ENCODE measurements at places on chromosomes 7 and 10.

GRCh38 chr7:29040579-29040925 is 82.4 kb upstream of the TRIL start:
- no peaks in the 10 kb centered on the region for H3K36me3 ChIP-seq
- no peaks in the 10 kb centered on the region for H3K4me1 ChIP-seq
- DNase-seq: peak; percentile 51
- H3K4me3 ChIP-seq: no peak overlapping the region
- H3K27me3 ChIP-seq: no peaks in the 10 kb centered on the region
- no peak overlapping the region for H3K27ac ChIP-seq

- H3K4me1 ChIP-seq: no peaks in the 10 kb centered on the region
- H3K36me3 ChIP-seq: no peaks in the 10 kb centered on the region
- H3K4me3 ChIP-seq: no peak overlapping the region
- no peaks in the 10 kb centered on the region for H3K27me3 ChIP-seq
- no peak for DNase-seq
- H3K27ac ChIP-seq: no peak overlapping the region
Observed at GRCh38 chr10:95181726-95182125, 12.3 kb upstream of the ACSM6 start.

DNA sequence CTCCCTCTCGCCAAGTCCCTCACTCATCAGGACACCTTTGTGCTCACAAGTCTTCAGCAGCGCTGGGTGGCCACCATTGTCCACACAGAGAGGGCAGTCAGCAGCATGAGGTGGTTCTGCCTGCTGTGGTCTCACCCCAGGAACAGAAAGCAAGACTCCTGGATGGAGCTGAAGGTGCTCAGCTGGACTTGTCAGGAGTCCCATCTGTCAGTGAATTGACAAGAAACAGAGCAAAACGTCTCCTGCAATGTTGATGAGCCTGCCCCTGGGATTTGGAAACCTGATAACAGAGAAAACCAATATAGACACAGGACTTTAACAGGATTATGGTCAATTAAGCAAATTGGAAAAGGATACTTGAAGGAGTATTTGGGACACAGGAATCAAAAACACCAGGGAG is 122.2 kb upstream of the PRSS58 start:
- H3K36me3 ChIP-seq: no peaks in the 10 kb centered on the region
- no peaks in the 10 kb centered on the region for H3K4me1 ChIP-seq
- no peak for DNase-seq
- no peaks in the 10 kb centered on the region for H3K27me3 ChIP-seq
- no peak overlapping the region for H3K27ac ChIP-seq
- H3K4me3 ChIP-seq: no peak overlapping the region

- H3K36me3 ChIP-seq: no peaks in the 10 kb centered on the region
- no peak overlapping the region for H3K27ac ChIP-seq
- no peak overlapping the region for H3K4me3 ChIP-seq
- no peaks in the 10 kb centered on the region for H3K4me1 ChIP-seq
Observed at GRCh38 chr7:11193888-11194287, 220.2 kb downstream of the PHF14 start.

GRCh38 chr10:112654794-112655193 is 207.8 kb downstream of the VTI1A start:
- no peak overlapping the region for H3K27ac ChIP-seq
- H3K4me3 ChIP-seq: no peak overlapping the region
- no peaks in the 10 kb centered on the region for H3K27me3 ChIP-seq
- no peaks in the 10 kb centered on the region for H3K4me1 ChIP-seq

DNA sequence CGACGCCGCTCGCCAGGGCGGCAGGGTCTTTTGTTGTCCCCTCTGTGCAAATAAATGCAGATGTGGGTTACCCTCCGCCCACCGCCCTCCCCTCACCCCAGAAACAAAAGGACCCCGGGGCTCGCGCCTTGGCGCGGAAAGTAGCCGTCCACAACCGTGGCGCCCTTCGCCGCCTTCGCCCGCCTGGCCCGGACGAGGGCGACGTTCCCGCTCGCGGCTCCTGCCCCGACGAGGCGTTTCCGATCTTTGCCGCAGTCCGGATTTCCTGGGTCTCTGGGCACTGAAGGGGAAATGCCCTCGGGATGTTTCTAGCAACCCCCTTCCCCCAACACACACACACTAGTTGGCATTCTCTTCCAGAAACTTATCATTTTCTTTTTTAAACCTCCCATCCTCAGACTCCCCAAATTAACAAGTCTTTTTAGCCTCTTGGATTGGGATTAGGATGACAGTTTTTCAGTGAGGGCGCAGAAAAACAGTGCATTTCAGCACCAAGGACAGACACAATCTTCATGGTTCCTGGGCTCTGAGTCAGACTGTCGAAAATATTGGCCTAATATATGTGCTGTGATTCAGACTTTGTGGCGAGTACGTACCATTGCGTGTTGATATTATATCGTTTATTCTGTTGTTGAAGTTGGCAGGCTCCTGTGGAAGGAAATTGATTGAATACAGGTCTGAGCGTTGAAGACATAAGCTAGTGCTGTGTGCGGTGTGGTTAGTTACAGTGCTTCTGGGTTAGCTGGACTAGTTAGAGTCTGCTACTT is 771 bp downstream of the PHYHIPL start:
- peaks cover 3% of the 10 kb centered on the region for H3K27me3 ChIP-seq
- DNase-seq: peak; percentile 13
- no peaks in the 10 kb centered on the region for H3K36me3 ChIP-seq
- H3K27ac ChIP-seq: no peak overlapping the region
- H3K4me1 ChIP-seq: no peaks in the 10 kb centered on the region
